Stimulated activated naive CD4-positive, alpha-beta T cell treated with Interleukin-2 at 50 U/mL for 16 hours (primary cell): ENCODE measurements at places on chromosomes 5 and 9.

GRCh38 chr5:36198281-36198680 lies 43.4 kb downstream of the NADK2 start:
- no peak for DNase-seq

GRCh38 chr5:67015541-67016191 lies 180.9 kb downstream of the CD180 start:
- no peak for DNase-seq

DNA sequence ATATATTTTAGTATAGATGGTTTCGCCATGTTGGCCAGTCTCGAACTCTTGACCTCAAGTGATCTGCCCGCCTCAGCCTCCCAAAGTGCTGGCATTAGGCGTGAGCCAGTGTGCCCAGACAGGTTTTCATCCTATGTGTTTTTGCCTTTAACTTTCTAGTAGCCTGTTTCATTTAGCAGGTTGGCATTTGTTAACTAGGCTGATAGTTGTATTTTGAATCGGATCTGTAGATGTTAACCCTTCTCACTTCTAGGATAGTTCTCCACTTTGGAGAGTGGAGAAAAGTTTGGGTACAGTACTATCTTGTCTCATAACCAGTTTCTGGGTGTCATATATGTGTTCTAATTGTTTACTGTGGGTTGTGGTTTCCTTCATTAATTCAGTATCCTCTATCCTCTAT lies 7.3 kb upstream of the FGF18 start:
- no peak for DNase-seq

DNA sequence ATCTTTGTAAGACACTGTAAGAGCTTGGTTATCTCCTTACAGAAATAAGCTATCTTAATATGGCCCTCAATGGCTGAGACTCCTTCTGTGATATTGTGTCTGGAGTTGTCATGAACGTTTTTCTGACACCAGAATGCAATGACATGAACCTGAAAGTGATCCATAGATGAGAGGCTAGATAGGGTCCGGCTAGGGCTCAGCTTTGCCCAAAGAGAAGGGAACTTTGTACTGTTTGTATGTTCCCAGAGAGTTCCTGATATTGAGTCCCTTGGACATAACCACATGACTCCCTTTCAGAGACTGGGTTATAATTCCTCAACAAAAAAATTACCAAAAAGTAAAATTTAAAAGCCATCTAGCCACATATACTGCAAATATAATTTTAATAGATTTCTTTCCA lies 575.8 kb upstream of the CLINT1 start:
- no peak for DNase-seq

- no peak for DNase-seq
These were observed 24.1 kb downstream of the TENT4A start for GRCh38 chr5:6737043-6737941.

- DNase-seq, result no peak
These were observed 95.1 kb downstream of the ANXA2R start for GRCh38 chr5:42944989-42945388.

GRCh38 chr9:33450621-33451146 lies 3.3 kb upstream of the AQP3 start:
- DNase-seq, result no peak

DNA sequence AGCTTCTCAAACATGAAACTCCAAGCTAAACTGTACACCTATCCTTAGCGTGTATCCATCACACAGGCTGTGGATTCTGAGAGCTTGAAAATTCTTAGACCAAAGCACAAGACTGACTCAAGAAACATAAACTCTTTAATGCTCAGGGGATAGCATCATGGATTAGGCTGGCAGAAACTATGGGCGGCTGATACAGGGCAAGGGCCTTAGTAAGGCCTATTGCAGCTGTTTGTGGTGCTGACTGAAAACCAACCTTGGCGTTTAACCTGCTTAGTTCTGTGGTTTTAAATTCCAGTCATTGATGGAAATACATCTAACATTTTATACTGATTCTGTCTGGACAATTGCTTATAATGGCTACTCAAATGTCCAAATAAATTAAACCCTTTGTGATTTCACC lies 183.7 kb downstream of the TLR4 start:
- DNase-seq, result no peak

- no peak for DNase-seq
These were observed 579.8 kb upstream of the ST8SIA4 start for GRCh38 chr5:101482931-101483330.

DNA sequence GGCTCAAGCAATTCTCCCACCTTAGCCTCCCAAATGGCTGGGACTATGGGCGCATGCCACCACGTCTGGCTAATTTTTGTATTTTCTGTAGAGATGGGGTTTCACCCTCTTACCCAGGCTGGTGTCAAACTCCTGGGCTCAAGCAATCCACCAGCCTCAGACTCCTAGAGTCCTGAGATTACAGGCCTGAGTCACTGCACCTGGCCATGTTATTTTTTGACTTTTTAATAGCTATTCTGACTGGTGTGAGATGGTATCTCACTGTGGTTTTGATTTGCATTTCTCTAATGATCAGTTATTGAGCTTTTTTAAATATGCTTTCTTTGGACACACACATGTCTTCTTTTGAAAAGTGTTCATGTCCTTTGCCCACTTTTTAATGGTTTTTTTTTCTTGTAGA lies 38.2 kb downstream of the FBXW2 start:
- DNase-seq, result no peak

DNA sequence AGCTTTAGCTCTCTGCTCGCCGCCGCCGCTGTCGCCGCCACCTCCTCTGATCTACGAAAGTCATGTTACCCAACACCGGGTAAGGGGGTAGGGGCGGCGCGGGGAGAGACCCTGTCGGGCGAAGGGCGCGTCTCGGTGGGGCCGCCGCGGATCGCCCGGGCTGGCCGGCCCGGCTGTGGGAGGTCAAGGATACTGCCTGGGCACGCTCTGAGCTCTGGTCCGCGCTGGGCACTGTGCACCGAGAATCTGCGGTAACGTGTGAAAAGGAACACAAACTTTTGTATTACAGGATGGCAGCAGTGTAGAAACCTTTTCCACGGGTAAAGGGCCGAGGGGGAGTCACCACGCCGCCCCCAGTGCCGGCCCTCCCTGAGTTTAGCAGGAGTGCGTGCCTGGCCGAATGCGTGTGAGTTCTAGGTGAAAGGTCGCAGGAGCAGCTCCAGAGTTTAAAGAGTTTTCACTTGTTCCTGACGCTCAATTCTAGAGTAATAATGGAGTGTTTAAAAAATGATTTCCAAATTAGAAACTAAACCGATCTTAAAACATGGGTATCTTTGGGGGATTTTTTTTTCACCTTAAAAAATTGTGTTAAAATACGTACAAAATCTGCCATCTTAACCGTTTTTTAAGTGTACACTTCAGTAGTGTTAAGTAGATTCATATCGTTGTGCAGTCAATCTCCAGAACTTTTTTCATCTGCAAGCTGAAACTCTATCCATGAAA lies at the start of gene HSDL2:
TSS of gene HSDL2 (plus strand) at position 7 of the 723 bp plus-strand sequence. CDS start at position 63, 56 bp downstream.
- DNase-seq, result peak; percentile 11

GRCh38 chr9:115261656-115262081 lies 143.7 kb upstream of the TNC start:
- no peak for DNase-seq

- no peak for DNase-seq
These were observed 553.5 kb downstream of the CSNK1G3 start for GRCh38 chr5:124065508-124065907.

DNA sequence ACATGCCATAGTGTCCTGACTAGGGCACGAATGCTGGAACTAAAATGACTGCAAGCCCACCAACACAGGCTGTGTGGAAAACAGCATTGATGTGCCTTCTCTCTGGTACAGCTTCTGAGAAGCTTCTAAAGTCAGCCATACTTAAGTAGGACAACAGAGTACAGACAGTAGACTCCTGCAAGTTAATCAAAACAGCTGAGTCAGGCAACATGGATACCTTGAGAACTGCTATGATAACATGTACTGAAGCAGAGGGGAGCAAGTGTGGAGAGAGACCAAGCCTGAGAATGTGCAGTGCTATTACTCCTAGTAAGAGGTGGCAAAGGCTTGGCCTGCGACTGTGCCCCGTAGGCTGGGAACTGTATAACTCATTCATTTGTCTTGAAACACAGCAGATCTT lies 2.5 kb downstream of the ISCA1 start:
- DNase-seq, result no peak

DNA sequence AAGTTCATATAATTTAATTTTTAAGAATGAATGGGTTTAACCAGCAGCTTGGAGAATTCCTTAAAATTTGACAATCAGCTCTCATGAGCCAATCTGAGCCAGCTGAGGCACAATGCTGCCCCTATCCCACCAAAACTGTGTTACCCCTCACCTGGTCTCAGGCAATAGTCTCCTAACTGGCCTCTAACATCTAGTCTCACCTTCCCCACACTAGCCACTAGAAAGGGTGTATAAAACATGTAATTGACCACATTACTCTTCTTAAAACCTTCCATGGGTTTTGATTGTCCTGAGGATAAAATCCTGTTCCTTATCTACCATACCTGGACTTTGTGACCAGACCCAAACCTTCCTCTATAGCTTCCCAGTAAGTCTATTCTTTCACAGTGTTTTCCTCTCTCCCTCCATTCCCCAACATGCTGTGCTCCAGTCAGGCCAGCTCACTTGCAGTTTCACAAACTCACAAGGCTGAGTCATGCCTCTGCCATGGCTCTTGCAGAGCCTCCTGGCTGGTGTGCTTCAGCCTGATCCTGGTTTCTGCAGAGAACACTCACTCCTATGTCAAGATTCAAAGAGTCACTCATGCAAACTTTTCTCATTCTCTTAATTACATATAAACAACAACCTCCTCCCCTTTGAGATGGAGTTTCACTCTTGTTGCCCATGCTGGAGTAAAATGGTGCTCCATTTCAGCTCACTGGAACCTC lies 16.0 kb upstream of the ZCCHC7 start:
- DNase-seq, result no peak

- no peak for DNase-seq
These were observed 254.8 kb upstream of the PDE4D start for GRCh38 chr5:60148366-60148765.

- DNase-seq, result no peak
These were observed 78.7 kb downstream of the ACTL7B start for GRCh38 chr9:108776920-108777639.

- no peak for DNase-seq
These were observed 2.5 kb upstream of the TENT4A start for GRCh38 chr5:6710551-6711318.

- no peak for DNase-seq
These were observed 87.1 kb downstream of the HMHB1 start for GRCh38 chr5:143898916-143899591.

DNA sequence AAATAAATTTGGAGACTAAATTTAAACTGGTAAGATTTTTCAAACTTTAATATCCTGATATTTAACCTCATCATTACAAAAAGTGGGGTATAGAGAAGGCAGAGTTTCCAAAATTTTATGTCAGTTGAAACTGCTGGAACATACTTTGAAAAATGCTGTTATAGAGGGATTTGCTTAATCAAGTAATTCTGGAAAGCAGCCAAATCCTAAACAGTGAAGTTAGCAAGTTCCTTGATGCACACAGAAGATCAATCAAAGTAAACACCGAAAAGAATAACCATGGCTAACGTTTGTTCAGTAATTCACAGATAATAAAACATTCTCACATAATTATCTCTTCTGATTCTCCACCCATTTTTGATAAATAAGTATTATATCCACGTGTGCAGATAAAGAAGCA lies 8.1 kb upstream of the PRR16 start:
- no peak for DNase-seq

GRCh38 chr9:115333277-115334070 lies 215.5 kb upstream of the TNC start:
- no peak for DNase-seq

- DNase-seq, result no peak
These were observed 4.0 kb downstream of the TSLP start for GRCh38 chr5:111075520-111075919.

DNA sequence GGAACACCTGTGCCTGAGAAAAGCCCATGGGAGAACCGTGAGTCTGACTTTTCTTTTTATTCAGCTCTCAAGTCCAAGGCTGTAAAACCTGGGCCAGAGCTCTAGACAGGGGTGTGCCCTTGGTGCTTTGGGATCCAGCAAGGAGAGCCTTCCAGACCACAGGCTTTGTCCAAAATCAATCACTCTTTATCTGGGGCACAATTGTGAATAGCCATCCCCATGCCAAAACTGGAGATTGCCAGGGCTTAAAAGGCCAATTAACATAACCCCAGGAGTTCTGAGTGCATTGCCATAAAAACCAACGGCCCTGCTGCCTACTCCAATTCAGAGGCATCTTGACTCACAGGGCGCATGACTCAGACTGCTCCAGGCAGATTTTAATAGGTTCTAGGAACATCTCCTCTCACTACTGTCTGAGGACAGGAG lies 391.8 kb downstream of the ARHGEF28 start:
- no peak for DNase-seq

GRCh38 chr9:129702589-129703520 lies 37.4 kb downstream of the PRRX2 start:
- no peak for DNase-seq

DNA sequence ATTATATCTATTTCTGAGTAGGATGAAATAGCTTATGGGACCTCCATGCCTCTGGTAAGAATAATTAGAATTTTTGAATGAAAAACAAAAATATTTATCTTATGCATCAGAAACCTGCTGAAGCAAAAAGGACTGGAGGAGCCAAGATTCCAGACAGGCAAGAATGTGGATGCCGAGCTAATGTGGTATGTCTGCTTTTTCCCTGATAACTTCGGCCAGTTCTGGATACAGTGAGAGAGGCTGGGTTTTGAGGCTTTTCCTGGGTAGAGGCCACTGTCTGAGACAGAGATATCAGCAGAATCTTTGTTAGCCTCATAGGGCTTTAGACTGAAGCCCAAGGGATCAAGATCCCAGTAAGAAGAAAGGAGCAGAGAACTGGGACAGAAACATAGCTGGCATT lies 5.2 kb upstream of the CTNND2 start:
- DNase-seq, result no peak

DNA sequence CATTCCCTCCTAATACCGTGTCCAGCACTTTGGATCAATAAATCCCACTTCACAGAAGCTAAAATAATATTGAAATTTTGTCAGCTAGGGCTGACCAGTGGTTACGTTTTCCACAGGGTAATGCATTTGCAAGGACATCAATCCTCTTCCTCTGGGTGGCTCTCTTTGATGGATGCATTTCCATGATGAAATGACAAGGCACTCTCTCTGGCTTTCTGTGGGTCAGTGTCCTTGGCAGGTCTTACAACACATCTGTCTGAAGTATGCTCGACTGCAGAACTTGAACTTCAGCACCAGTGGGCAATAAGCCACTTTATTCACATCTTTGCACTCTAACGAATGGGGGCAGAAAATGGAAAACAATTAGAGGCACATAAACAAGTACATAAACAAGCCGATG lies 330.1 kb downstream of the ADAMTS6 start:
- no peak for DNase-seq

- no peak for DNase-seq
These were observed 8.2 kb upstream of the ZFYVE16 start for GRCh38 chr5:80399526-80400239.

DNA sequence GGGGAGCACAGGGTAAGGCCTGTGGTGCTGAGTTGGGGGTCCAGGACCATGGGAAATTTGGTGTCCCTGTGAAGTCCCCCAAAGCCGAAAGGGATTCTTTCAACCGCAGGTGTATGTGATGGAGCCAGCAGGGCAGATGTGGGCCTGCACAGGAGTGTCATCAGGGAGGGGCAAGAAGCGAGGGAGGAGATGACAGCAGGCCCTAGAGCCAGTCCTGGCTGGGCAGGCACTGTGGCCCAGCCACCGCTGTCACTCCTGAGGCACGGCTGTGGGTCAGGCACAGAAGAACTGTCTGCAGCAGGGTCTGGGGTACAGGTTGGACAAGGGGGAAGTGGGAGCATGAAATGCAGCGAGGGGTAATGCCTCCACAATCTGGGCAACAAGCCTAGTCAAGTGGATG lies 4.8 kb downstream of the HK3 start:
- no peak for DNase-seq
